Hematopoietic multipotent progenitor cell treated with erythropoietin and hydrocortisone succinate and interleukin-3 and kit ligand, for 6 days (in vitro differentiated cells): ENCODE measurements at places on chromosomes 13 and 19.

GRCh38 chr19:51127755-51128154 is 3.0 kb downstream of the SIGLEC9 start:
- peak; percentile 50 for DNase-seq

- peak; percentile 46 for DNase-seq
Observed at GRCh38 chr19:33300009-33300893, 2.1 kb downstream of the CEBPA start.

DNA sequence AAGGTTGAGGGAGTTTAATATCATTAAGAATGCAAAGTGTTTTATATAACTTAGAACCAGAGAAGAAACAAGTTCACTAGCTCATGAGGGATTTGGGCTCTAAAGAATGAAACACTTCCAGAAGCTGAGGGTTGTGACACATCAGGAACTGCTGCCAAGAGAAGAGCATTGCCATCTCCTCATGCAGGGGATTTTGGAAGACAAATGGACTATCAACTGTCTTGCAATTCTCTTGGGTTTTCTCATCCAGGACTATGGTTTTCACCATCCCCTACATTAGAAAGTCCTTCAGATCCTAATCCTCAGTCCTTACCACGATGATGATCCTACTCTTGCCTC is 59.7 kb upstream of the KL start:
- DNase-seq, result no peak

- DNase-seq, result no peak
Observed at GRCh38 chr19:7933828-7934725, 8.1 kb upstream of the CTXN1 start.

- DNase-seq, result peak; percentile 4
Observed at GRCh38 chr13:64446372-64446771, 2783.8 kb downstream of the PCDH9 start.

- no peak for DNase-seq
Observed at GRCh38 chr19:38352611-38353010, 17.0 kb downstream of the CATSPERG start.

DNA sequence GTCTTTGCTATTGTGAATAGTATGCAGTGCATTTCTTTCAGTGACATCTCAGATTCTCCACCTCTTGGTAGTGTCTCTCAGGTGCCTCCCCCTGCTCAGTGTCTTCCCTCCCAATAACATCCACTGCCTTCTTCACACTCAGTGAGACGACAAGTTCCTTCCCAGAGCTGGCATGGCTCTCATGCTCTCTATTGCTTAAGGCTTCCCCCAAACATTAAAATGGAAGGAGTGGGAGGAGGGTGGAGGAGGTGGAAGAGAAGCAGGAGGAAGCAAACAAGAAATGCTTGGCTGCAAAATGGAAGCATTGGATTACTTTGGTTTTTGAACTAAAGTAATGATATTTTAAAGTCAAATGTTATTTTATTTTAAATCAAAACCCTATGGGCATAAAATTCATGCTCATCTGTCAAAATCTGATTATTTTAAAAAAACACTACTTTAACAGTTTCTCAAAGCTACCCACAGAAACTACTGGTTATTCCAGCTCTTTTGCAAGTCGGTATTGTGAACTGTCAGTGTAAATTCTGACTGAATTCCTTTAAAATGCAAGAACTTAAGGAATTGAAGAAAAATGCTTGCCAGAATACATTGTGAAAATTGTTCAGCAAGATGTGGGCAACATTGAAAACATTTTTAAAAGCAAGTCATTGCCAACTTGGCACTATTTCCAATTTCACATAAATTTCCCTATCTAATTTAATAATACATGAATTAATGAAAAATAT is 727.6 kb upstream of the ARGLU1 start:
- DNase-seq, result no peak

DNA sequence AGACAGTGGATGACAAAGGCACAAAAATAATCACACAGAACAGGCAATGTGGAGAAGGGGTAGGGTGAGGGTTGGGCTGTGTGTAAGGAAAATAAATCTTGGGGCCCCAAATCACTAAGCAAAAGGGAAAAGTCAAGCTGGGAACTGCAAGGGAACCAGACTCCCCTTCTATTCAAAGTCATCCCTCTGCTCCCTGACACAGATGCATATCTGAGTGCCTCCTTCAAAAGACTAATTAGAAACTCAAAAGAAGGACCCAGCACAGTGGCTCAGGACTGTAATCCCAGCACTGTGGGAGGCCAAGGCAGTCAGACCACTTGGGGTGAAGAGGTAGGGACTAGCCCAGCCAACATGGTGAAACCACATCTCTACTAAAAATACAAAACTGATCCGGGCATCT is 18.3 kb downstream of the ZNF611 start:
- DNase-seq, result no peak

DNA sequence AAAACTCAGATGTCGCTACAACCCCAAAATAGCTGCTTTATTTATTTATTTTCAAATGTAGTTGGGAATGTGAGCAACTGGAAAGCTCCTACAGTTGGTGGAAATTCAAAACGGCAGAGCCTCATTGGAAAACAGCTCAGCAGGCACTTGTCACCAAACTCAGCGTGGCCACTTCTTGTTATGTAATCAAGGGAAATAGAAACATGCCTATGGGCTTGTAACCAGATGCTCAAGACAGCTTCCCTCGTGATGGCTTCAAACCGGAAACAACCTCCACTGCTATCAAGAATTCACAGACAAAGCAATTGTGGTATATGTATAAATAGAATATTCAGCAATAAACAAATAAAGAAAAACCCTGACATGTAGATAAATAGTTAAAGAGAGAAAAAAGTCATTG is 627.8 kb upstream of the SLC10A2 start:
- DNase-seq, result no peak

DNA sequence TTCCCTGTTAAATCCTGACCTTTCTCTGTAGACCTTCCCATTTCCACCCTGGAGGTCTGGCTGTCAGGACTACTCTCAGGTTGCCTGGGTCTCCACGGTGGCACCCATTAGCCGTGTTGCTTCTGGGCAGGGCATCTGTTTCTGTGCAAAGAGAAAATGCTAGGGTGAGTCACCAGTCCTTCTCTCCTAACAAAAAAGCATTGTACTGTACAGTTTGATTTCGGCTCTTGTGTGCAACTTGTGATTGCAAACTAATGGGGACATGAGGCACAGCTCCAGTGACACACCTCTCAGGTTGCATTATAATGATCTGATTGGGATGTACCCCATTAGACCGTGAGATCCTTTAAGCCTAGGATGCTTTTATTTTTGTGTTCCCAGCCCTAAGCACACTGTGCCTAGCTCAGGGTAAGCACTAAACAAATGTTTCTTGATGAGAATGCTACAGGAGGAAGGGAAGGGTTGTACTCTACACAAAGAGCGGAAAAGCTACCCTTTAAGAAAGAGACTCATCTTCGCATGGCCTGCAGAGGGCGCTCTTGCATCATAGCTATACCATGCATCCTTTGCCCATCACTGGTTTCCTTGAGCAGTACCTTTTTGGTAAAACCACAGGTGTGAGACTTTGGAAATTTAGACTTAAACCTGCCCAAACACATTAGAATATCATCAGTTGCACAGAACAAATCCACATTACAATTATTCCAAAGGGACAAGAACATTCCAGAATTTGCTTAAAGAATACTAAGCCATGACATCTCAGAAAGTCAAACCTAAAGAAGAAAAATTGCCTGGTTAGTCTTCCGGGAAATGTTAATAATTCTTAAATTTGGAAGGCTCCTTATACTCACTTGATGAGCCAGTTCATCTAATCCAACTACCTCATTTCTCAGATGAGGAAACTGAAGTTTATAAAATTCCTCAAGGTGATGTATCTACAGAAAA is 20.3 kb upstream of the TRIM13 start:
- peak; percentile 95 for DNase-seq

- DNase-seq, result no peak
Observed at GRCh38 chr13:57546942-57547341, 84.6 kb upstream of the PCDH17 start.

- DNase-seq, result no peak
Observed at GRCh38 chr19:18939922-18940768, 872 bp downstream of the HOMER3 start.

DNA sequence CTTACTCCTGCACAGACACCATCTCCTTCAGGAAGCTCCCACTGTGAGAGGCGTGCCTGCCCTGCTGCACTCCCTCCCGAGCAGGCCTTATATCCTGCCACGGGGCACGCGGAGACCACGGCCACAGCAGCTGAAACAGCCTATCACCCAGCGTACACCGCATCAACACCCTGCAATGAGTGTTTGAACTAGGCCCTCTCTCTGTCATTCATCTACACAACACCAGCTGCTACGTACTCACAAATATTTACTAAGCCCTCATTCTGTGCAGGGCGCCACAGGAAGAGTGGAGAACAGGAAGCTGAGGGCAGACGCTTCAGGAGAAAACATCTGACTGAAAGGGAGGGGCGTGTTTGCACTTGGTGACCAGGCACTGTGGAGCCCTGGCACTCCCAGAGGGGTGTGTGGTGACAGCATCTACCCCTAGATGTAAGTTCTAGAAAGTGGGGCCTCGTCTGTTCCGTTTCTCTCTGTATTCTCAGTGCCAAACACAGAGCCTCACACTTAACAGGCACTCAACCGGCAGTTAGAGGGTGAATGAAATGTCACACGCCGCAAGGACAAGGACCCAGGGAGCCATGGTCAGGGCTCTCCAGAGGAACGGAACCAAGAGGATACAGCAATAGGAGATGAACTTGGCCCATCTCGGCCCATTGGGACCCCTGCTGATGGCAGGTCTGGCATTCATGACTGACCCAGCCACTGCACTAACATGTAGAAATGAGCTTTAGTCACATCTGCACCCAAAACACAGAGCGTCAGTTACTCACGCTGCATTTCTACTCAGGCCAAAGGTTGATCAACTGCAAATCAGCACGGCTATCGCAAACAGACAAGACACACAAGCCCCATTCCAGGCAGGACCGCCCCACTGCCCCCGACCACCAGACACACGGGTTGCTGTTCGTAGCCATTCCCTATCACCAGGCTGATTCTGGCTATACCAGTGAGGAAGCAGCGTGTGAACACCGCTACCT is 15.7 kb downstream of the RANBP3 start:
- DNase-seq, result peak; percentile 77

DNA sequence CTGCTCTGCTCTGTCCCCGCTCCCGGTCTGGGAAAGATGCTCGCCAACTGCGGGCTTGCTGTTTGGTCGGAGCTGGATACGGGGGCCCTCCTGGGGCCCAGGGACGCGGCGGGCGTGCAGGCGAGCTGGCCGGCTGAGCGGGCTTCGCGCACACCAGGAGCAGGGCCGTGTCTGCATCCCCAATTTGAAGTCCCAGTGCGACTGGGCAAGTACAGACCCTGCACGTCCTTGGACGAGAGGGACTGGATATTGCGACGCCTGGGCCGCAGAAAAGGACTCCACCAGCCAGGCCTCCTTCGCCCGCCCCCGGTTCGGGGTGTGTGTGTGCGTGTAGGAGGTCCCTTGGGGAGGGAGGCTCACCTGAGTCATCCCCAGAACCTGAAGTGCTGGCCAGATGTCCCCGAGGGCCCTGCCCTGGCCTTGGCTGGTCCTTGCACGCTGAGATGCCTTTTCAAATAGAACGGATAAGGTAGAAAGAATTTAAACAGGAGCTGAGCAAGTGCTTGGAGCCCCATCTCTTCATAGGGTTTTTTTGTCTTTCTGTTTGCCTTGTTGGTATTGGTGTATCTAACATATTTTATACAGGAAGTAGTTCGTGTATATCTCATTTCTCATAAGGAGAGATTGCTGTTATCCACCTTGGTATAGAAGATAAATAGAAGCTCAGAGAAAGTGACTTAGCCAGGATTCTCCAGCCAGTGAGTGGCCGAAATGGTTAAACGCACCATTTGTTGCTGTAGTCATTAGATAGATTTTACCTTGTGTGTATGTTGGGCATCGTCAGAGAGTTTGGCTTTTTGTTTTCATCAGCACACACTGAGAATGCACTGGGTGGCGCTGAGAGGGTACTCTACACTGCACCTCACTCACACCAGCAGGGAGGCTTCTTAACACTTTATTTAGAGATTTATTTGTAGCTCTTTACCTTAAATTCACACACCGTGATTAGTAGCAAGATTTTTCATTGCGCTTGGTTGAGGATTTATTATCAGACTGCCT is 1.1 kb downstream of the NAXD start:
- DNase-seq, result peak; percentile 55
